ENCODE measurements at places on chromosomes 13 and 19. TPM values are rescaled to one million over a fixed set of nuclear protein-coding genes. Genes with fewer than 3 reads are reported as not detected.

GRCh38 chr13:77580748-77581147, 45.2 kb downstream of the SCEL start:
- no peak for DNase-seq
- no peak overlapping the region for H3K27ac ChIP-seq
- H3K27me3 ChIP-seq, result no peaks in the 10 kb centered on the region
- no peak overlapping the region for H3K4me3 ChIP-seq

CD177 gene
- total RNA-seq, result not detected

GRCh38 chr19:43950834-43951645, at the start of gene ZNF221:
Gene ZNF221 (plus strand): TSS chr19:43951228. CDS start chr19:43962727, 11,499 bp downstream.
- no peaks in the 10 kb centered on the region for H3K36me3 ChIP-seq
- peak; percentile 91 for DNase-seq
- H3K4me1 ChIP-seq, result no peaks in the 10 kb centered on the region
- H3K27me3 ChIP-seq, result no peaks in the 10 kb centered on the region
- H3K4me3 ChIP-seq, result peak within 1 kb of the TSS; percentile 57
- peak within 1 kb of the TSS; percentile 39 for H3K27ac ChIP-seq

DNA sequence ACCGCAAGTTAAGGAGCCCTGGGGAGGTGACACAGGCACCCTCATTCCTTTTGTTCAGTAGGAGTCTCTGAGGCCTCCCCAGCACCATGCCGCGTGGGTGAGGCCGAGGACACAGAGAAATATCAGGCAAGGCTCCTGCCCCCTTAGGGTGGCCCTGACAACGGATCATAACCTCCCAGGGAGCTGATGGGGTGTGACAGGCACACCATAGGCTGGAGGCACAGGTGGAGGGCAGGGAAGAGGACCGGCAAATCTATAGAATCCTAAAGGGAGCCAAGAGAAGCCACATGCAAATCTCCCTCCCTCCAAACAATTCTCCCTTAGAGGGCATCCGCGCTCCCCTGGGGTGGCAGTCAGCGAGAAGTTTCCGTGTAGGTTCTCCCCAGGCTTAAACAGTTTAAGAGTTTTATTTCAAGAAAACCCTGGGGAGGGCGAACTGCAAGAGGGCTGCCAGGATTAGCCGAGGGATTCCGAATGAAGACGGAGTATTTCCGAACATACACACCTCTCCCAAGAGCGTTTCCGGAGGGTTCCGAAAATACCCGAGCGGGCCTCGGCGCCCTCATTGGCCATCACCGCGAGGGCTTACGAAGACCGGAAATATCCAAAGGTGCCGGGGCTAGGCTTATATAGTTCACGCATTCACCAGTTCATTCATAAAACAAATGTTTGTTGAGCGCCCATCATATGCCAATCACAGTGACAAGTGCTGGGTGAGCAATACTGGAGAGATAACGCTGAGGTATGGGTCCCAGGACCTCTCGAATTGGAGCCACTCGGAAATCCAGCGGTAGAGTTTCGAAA, 610 bp upstream of the RPL28 start:
- peaks cover 43% of the 10 kb centered on the region for H3K36me3 ChIP-seq
- H3K4me1 ChIP-seq, result peaks cover 45% of the 10 kb centered on the region
- peak; percentile 98 for DNase-seq

GRCh38 chr19:55870736-55871135, 34.4 kb downstream of the NLRP4 start:
- H3K36me3 ChIP-seq, result no peaks in the 10 kb centered on the region
- H3K27ac ChIP-seq, result no peak overlapping the region
- H3K4me3 ChIP-seq, result no peak overlapping the region

- no peaks in the 10 kb centered on the region for H3K27me3 ChIP-seq
- H3K4me1 ChIP-seq, result no peaks in the 10 kb centered on the region
- DNase-seq, result no peak
- peaks cover 22% of the 10 kb centered on the region for H3K36me3 ChIP-seq
These were observed 104.7 kb downstream of the MYCBP2 start for GRCh38 chr13:77222000-77222690.

ZNF221 gene
- total RNA-seq, result 2.0 TPM

ZNF808 gene
- total RNA-seq, result 12.8 TPM

RASGRP4 gene
- not detected for total RNA-seq

DNA sequence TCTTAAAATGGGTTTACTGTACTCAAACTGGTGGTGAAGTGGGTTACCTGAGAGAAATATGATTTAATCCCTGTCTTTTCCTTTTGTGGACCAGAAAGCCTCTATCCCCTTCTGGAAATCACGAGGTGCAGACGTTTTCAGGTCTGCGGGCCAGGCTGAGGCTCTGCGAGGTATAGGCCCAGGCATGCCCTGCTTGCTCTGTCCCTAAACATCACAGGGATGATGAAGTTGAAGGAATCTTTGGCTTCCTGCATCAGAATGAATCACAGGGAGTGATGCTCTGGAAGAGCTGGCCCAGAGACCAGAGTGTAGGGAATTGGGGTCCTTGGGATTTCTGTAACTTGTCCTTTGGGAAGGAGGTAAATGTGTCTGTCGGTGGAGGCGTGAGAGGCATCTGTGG, 18.4 kb upstream of the CHST8 start:
- H3K4me3 ChIP-seq, result no peak overlapping the region
- no peaks in the 10 kb centered on the region for H3K27me3 ChIP-seq
- H3K27ac ChIP-seq, result no peak overlapping the region
- H3K4me1 ChIP-seq, result no peaks in the 10 kb centered on the region
- H3K36me3 ChIP-seq, result no peaks in the 10 kb centered on the region
- no peak for DNase-seq

DNA sequence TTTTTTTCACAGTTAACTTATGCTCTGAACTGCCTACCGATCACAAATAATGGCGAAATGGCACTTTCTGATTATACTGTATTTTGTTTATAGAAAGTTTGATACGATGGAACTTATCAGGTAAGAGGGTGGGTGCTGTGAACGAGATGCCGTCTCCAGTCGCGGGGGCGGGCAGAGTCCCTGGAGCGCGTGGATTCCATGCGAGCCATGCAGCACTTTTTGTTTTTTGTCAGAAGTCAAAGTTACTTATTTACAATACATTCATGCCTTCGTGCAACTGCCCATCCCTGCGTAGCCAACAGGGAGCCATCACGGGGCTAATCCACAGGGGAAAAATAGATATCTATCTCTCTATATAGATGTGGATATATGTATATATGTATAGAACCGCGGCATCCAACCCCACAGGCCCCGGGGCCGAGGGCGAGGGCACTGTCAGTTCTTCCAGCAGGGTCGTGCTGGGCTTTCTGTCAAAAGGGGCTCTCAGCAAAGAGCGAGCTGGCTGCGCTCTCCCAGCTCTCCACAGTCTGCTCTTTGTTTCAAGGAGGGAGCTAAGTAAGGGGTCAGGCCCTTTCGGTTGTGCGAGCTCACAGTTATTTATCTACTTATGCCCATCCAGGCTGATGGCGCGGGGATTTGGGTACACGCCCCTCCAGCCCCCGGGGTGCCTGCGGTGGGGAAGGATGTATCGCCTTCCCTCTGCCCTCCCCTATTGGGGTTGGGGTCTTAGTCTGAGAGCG, 3.4 kb downstream of the SLITRK1 start:
- H3K4me3 ChIP-seq, result no peak overlapping the region
- DNase-seq, result no peak
- no peaks in the 10 kb centered on the region for H3K27me3 ChIP-seq
- H3K36me3 ChIP-seq, result no peaks in the 10 kb centered on the region

- no peaks in the 10 kb centered on the region for H3K4me1 ChIP-seq
- no peak for DNase-seq
- H3K27ac ChIP-seq, result no peak overlapping the region
- H3K36me3 ChIP-seq, result no peaks in the 10 kb centered on the region
- H3K27me3 ChIP-seq, result no peaks in the 10 kb centered on the region
These were observed 2345.2 kb downstream of the PCDH9 start for GRCh38 chr13:64884976-64885375.

NLRP5 gene
- not detected for total RNA-seq

GPR42 gene
- not detected for total RNA-seq

DNA sequence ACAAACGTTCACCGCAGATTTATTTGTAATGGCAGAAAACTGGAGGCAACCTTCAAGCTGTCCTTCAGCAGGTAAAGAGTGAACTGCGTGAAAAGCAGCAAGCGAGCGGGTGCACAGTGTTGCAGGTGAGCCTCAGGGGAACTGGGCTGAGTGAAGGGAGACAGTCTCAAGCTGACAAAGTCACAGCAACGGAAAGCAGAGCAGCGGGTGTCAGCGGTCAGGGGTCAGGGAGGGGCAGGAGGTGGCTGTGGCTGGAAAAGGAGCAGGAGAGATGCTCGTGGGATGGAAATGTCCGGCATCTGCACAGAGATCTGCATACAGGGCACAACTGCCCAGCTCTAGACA, 8.5 kb upstream of the RASA3 start:
- no peaks in the 10 kb centered on the region for H3K36me3 ChIP-seq
- H3K4me1 ChIP-seq, result no peaks in the 10 kb centered on the region
- H3K4me3 ChIP-seq, result no peak overlapping the region
- no peak for DNase-seq
- no peaks in the 10 kb centered on the region for H3K27me3 ChIP-seq

- H3K36me3 ChIP-seq, result no peaks in the 10 kb centered on the region
- no peak overlapping the region for H3K27ac ChIP-seq
- H3K27me3 ChIP-seq, result no peaks in the 10 kb centered on the region
- no peak for DNase-seq
- H3K4me3 ChIP-seq, result no peak overlapping the region
- H3K4me1 ChIP-seq, result no peaks in the 10 kb centered on the region
These were observed 495.7 kb downstream of the SLITRK1 start for GRCh38 chr13:83386609-83387008.

TJP3 gene
- total RNA-seq, result not detected

DNA sequence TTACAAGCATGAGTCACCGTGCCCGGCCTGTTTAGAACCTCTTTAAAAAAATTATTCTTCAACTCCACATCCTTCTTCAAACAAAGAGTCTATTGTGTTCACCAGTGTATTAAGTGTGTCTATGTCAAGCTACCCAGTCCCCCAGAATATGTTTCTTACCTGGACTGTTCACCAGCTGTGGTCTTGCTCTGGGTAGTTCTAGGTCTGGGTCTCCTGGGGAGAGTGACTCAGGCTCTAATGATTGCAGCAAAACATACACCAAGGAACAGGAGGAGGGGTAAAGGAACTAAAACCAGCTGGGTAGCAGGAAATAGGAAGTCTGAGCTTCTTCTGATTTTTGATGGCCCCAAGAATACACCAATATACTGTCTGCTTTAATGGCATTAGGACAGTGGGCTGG, at the start of gene FPR1:
TSS of gene FPR1 (minus strand) at position 224 of the 400 bp plus-strand sequence. CDS start 4,884 bp downstream, outside the sequence.
- H3K4me3 ChIP-seq, result no peak within 1 kb of the TSS
- H3K36me3 ChIP-seq, result no peaks in the 10 kb centered on the region
- H3K27me3 ChIP-seq, result no peaks in the 10 kb centered on the region
- H3K27ac ChIP-seq, result no peak within 1 kb of the TSS
- no peak for DNase-seq
- H3K4me1 ChIP-seq, result no peaks in the 10 kb centered on the region

DNA sequence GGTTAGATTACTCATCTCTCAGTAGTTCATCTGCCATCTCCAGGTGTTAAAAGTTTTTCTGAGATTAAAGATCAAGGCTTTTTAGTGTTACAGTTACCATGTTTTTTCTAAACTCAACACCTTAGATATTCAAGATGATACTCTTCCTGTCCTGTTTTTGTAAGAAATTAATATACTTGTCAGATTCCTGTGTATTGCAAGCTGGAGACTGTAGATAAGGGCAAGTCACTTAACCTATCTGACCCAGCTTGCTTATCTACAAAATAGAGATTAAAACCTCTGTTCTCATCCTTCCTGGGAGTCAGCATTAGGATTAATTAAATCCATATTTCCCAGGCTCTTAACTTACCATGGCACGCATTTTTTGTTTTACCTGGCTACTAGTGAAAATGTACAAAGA, 25.2 kb downstream of the SUGT1 start:
- H3K4me1 ChIP-seq, result no peaks in the 10 kb centered on the region
- no peak overlapping the region for H3K27ac ChIP-seq
- H3K4me3 ChIP-seq, result no peak overlapping the region

DNA sequence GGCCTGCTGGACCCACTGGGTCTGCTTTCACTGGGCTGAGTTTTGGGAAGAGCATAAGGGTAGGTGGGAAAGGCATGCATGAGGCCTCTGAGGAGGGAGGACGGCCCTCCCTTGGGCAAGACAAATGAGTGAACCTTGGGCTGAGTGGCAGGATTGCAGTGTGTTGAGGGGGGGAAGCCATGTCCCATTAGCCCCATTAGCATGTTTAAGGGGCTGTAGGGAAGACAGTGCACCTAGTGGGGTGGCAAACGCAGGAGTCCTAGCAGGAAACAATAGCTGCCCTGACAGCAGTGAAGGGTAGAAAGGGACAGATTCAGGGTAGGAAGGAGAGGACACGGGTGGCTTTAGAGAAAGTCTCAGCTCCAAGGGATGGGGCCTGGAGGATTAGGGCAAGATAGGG, 3.1 kb upstream of the ZBTB45 start:
- 0 out of 2 replicates have a peak, but pooled peaks cover 4% of the 10 kb centered on the region for H3K36me3 ChIP-seq
- no peak overlapping the region for H3K4me3 ChIP-seq
- DNase-seq, result no peak

SPIB gene
- not detected for total RNA-seq

DNA sequence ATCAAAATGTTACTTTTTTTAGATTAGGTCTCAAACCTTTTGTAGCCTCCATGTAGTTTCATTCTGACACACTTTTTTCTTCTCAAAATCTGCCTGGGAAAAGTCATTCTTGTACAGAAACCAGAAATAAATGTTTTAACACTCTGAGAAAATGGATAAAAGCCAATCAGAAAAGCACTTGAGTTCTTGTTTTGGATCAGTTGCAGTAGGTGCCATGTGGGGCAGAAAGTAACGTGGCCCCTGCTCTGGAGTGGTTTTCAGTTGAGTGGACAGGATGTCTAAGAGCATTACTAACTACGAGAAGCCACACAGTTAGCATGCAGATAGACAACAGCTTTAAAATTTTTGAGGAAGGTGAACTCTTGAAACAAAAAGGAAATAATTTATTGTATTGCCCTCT, 19.1 kb downstream of the GPR183 start:
- peaks cover 8% of the 10 kb centered on the region for H3K36me3 ChIP-seq
- no peak overlapping the region for H3K4me3 ChIP-seq
- DNase-seq, result no peak
- H3K27ac ChIP-seq, result no peak overlapping the region
- H3K27me3 ChIP-seq, result no peaks in the 10 kb centered on the region

FXYD3 gene
- not detected for total RNA-seq

DNA sequence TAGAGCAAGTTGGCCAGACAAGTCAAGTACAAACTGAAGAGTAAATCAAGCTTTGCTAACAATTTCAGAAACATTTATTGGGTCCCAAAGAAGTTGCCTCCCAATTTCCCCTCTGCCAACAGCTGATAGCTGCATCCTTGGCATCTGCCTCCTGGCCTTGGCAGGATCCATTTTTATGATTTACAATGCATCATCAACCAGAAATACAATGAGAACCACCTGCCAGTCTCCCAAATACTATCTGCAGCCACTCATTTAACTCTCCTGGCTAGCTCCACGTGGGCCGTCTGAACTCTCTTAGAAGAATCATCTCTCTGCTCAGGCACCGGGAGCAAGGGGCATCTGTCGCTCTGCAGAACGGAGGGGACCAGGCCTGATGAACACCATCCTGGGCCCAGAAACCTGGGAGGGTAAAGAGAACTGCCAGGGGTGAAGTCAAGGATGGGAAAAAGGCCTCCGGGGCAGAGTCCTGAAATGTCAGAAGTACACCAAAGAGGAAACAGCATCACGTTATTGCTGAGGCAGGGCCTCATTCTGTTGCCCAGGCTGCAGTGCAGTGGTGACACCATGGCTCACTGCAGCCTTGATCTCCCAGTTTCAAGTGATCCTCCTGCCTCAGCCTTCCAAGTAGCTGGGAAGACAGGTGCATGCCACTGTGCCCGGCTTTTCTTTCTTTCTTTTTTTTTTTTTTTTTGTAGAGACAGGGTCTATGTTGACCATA, 2.6 kb downstream of the LONP1 start:
- no peaks in the 10 kb centered on the region for H3K27me3 ChIP-seq
- no peak overlapping the region for H3K4me3 ChIP-seq
- H3K27ac ChIP-seq, result no peak overlapping the region
- no peak for DNase-seq
- H3K36me3 ChIP-seq, result peaks cover 39% of the 10 kb centered on the region

ZNF415 gene
- total RNA-seq, result 3.2 TPM
